Fibroblast of upper back skin (primary cell): ENCODE measurements at places on chromosomes 3 and 15.
A peak's percentile ranks its signal among the peaks of the same experiment; 100 is the strongest.

GRCh38 chr3:134426660-134427181 lies 52.5 kb upstream of the AMOTL2 start:
- DNase-seq: peak; percentile 80

- DNase-seq: no peak
Observed at GRCh38 chr3:3600665-3601340, 198.4 kb upstream of the LRRN1 start.

GRCh38 chr3:16073203-16073602 lies 101.3 kb upstream of the GALNT15 start:
- DNase-seq: peak; percentile 46

DNA sequence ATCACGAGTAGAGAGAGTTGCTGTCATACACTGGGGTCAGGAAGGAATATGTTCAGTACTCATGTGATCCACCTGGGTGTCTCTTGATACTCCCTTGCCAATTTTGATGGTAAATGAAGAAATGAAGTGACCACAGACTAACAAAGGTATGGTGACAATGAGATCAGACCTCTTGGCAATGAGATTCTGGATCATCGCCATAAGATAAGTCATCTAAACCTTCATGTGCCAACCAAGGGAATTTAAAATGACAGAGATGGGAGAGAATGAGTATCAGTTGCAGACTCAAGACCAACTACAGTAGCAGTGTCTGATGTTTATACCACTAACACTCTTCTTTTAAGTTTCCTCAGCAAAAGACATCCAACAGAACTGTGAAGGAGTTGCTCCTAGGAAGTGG lies 601.0 kb downstream of the MECOM start:
- DNase-seq: no peak

DNA sequence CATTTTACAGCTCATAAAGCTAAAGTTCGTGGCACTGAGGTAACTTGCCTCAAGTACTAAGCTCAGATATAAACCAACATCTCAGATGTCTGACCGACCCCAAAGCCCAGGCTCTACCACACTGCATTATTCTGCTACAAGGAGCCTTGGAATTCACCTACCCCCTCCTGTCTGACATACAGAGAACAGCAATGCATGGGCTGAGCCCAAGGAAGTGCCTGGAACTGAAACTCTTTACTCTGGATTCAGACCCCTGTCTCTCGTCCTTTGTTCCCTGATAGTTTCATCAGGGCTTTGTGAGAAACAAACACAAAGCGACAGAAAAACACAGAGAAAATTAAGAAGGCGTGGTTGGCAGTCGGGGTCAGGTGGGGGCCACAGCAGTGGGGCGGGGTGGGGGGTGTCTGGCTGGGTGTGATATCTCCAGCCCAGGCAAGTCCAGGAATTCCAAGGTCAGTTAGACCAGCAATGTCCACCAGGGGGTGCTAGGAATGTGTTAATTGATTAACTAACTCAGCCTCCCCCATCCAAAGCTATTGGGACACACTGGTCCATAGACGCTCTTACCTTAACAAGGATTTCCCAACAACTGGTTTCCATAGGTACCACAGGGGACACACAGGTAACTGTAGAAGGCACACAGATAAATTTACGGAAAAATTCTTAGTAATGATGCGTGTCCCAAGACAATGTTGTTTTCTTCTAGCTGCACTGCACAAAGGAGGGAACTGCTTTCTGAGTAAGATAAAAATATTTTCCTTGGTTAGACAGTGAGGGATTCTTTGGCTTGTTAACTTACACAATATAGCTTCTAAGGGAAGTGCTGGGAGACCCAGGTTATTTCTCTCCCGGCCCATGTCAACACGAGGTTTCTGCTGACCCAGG lies 18.8 kb upstream of the SSUH2 start:
- peak; percentile 74 for DNase-seq
